PC-3 (cell line): ENCODE measurements at places on chromosomes 12 and 14. TPM values are rescaled to one million over a fixed set of nuclear protein-coding genes. Genes with fewer than 3 reads are reported as not detected.
A peak's percentile ranks its signal among the peaks of the same experiment; 100 is the strongest.

GRCh38 chr12:10354502-10354901 lies 35.3 kb downstream of the KLRK1 start:
- H3K36me3 ChIP-seq: no peaks in the 10 kb centered on the region
- H3K27ac ChIP-seq: no peak overlapping the region
- peak; percentile 46 for DNase-seq
- no peaks in the 10 kb centered on the region for H3K27me3 ChIP-seq

GRCh38 chr12:9925705-9926393 lies 6.3 kb downstream of the CLEC2A start:
- no peaks in the 10 kb centered on the region for H3K36me3 ChIP-seq
- peak; percentile 57 for DNase-seq
- H3K27ac ChIP-seq: no peak overlapping the region
- H3K4me1 ChIP-seq: no peaks in the 10 kb centered on the region

DNA sequence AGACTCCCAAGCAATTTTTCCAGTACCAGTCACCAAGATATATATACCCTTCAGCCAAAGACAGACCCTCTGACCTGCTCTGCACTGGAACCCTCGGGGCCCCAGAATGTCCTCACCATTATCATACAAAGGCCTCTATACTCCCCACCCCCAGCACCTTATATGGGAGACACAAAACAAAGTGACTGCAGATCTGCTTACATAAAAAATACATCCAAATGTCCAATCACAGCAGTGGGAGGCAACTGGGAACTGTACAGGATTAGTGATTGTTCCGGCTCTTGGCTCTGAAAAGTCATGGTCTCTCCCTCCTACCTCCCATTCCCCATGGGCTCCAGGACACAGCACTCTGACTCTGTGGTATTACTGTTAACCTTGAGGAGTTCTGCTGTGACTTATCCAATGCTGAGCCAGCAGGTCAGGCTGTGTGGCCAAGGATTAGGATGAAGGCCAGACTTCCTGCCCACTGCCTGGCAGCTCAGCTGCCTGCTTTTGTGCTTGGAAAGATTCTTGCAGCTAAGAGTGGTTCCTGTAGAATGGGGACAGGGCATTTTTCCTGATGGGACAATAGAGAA lies 13.7 kb downstream of the OXA1L start:
- DNase-seq: no peak
- no peaks in the 10 kb centered on the region for H3K36me3 ChIP-seq
- H3K4me3 ChIP-seq: no peak overlapping the region
- H3K27me3 ChIP-seq: no peaks in the 10 kb centered on the region

Gene TSHR
- not detected in 2 replicates for total RNA-seq

DNA sequence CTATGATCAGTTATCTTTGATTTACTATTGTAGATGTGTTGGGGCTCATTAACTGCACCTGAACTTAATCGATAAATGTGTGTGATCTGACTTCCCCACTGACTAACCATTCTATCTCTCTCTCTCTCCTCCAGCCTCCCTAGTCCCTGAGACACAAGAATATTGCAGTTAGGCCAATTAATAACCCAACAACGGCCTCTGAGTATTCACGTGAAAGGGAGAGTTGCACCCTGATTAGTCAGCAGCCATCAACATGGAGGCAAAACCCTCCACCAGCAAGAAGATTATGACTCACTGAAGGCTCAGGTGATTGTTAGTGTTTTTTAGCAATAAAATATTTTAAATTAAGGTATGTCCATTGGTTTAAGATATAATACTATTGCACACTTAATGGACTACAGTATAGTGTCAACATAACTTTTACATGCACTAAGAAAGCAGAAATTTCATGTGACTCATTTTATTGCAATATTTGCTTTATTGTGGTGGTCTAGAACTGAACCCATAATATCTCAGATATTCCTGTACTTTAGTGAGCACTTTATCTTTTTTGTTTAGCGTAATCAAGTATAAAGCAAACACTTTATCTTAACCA lies 77.1 kb upstream of the PTGDR start:
- no peak overlapping the region for H3K4me3 ChIP-seq
- peak overlapping the region; percentile 36 for H3K27ac ChIP-seq
- no peaks in the 10 kb centered on the region for H3K36me3 ChIP-seq
- DNase-seq: peak; percentile 70
- H3K4me1 ChIP-seq: peaks cover 26% of the 10 kb centered on the region

- no peaks in the 10 kb centered on the region for H3K36me3 ChIP-seq
- no peak overlapping the region for H3K4me3 ChIP-seq
- H3K27ac ChIP-seq: no peak overlapping the region
Measured at GRCh38 chr14:69363055-69363454, 35.0 kb downstream of the ERH start.

Gene PLD4
- total RNA-seq: 0.04 TPM in 1 of 2 replicates, not detected in the other

DNA sequence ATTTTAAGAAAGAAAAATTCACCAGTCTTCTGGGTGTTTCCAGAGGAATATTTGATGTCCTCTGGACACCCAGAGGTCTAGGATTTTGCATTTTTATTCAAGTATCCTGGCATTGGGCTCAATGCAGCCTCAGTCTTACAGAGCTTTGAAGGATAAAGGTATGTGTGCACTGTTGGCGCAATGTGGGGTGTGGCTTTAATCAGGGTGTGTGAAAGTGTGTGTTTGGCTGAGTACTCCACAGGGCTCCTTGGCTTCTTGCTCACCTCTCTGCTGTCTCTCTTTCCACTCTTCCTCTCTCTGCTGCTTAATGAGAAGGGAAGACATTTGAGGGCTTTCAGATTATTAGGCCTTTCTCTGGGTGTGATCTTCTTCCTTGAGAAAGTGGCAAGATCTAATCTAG lies 193.3 kb upstream of the CCND2 start:
- no peaks in the 10 kb centered on the region for H3K4me1 ChIP-seq
- H3K36me3 ChIP-seq: no peaks in the 10 kb centered on the region
- H3K27ac ChIP-seq: no peak overlapping the region
